Muscle of back (tissue), 13 donors: ENCODE measurements at places on chromosomes 16 and 17.
A peak's percentile ranks its signal among the peaks of the same experiment; 100 is the strongest.

DNA sequence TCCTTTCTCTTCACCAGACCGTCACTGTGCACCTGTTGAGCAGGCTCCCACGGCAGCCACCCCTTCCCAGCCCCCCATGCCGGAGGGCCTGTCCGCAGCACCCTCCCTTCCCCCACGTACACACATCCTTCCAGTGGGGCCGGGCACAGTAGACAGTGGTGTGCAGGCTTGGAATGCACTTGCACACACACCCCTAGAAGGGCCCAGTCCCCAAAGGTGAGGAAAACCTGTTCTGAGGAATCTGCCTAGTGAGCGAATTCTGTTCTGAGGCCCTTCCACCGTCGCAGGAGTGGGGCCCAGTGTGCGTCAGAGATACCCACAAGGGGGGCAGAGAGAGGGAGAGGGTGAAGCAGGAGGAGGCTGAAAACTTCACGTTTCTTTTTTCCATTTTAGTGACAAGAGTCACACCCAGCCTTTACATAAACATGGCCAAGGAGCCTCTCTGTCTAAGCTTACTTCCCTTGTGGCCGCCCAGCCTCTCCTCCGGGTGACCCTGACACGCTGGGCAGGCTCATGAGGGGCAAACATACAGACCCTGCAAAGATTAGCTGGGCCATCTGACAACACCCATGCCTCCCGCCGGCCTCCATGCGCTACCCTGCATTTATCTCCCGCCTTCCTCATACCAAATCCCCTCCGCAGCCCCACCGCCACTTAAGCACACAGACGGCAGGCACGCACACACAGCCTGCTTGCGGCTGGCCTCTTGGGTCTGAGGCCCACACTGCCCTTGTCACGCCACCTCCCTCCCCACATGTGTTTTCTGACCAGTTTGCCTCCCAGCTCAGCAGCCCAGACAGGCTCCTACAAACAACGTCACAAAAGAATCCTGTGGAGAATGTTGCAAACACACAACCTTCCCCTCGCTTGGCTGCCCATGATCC is 1.8 kb downstream of the ZBTB4 start:
- DNase-seq: no peak

GRCh38 chr16:23847948-23848347 is 12.2 kb downstream of the PRKCB start:
- DNase-seq: no peak

DNA sequence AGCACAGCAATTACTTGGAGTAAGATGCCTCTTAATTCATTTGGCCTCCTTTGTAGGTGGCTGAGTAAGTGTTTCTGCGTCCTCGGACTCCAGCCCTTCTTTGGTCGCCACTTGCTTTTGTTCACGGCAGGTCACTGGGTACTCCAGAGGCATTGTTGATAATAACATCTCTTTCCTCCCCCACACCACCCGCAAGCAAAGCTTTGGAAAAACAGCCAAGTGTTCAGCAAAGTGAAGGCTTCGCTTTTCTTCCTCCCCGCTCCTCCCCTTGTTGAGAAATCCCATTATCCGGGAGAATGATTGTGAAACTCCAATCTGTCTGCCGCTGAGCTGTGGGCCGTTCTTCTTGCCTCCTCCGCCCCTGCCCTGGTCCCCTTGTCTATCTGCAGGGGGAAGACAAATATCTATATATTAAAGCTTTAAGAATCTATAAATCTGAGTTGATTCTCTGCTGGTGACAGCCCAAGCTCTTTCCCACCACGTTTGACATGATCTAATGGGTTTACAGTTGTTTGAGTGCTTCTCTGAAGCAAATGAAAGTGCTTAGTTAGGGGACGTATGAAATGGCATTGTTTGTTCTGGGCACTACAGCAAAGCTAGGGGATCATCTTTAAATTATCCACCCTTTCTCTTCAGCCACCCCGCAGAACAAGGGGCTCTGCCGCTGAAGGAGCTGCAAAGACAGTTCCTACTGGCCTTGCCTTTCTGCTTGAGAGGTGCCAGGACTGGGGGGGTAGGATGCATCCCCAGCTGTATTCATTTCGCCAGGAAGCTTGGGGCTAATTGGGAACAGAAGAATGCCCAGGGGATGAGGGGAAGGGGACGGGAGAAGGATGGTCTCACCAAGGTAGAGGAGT is 167.1 kb downstream of the CCDC182 start:
- no peak for DNase-seq

- no peak for DNase-seq
Observed at GRCh38 chr16:58430718-58431117, 38.4 kb downstream of the GINS3 start.

GRCh38 chr17:30965686-30966085 is 5.2 kb upstream of the RNF135 start:
- DNase-seq: no peak

DNA sequence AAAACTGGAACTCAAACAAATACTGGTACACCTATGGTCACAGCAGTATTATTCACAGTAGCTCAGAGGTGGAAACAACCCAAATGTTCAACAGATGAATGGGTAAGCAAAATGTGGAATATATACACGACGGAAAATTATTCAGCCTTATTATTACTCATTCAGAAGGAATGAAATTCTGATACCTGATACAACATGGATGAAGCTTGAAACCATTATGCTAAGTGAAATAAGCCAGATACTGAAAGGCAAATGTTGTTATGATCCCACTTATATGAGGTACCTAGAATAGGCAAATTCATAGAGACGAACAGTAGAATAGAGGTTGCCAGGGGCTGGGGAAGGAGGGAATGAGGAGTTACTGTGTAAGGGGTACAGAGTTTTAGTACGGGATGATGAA is 27.1 kb upstream of the MYLK3 start:
- no peak for DNase-seq

DNA sequence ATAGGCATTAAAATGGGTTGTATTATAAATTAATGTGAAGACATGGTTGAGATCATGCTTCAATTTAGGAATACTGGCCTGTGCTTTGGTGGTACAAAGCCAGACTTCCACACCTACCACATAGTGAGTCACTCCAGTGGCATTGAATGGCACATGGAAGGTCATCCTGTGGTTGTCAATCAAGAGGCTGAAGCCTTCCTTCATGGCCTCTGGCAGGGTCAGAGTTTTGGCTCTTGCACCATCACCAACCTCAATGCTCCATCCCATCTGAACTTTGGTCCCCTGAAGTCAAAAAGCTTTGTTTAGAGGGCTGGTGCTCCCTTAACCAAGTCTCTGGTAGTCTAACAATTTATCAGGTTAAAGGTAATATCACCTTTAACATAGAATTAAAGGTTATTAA is 6.1 kb downstream of the ZP2 start:
- DNase-seq: no peak

- no peak for DNase-seq
Observed at GRCh38 chr17:6779411-6779810, 3.4 kb downstream of the FBXO39 start.

DNA sequence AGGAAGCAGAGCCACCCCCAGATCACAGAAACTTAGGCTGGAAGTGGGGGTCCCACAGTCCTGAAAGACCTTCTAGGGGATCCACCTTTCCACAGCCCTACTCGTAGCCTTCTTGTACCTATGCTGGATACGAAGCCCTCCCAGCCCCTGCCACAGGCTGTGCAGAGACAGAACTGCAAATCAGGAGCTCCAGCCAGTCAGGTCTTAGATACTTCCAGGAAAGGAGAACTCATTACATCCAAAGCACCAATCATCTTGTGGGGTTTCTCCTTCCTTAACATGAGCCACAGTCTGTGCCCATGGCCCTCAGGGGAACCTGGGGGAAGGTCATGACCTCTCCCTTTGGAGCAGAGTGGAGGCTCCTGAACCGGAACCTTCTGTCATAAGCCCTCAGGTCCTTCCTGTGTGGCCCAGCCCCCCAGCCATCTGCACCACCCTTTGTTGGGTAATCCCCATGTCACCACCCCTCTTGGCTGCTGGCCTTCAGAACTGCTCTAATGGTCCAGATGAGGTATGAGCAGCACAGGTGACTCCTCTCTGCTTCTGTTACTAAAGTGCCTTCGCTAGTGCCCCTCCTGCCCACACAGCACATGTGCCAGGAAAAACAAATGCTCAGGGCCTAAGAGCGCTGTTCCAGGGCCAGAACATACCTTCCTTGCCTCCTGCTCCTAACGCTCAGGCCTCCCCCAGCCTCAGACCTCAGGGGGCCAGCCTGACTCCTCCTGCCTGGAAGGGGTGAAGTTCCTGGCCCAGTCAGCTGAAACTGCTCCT is 14.6 kb downstream of the SRCIN1 start:
- DNase-seq: no peak

- no peak for DNase-seq
Observed at GRCh38 chr16:77271532-77272426, 72.6 kb downstream of the SYCE1L start.

DNA sequence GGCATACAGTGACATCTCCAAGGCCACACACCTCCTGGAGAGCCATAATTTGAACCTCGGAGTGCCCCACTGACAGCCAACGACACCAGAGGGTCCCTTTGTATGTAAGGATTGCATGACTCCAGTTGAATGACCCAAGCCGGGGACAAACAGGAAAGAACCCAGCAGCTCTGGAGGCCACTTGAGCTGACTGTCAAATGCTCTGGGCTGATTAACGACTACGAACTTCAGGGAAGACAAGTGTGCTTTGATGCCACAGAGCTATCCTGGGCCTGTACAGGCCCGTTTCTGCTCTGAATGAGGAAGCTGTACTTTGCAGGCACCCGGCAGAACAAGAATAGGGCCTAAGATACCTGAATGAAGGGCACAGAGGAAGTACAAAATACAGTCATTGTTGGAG is 404.6 kb downstream of the SLC39A11 start:
- no peak for DNase-seq

DNA sequence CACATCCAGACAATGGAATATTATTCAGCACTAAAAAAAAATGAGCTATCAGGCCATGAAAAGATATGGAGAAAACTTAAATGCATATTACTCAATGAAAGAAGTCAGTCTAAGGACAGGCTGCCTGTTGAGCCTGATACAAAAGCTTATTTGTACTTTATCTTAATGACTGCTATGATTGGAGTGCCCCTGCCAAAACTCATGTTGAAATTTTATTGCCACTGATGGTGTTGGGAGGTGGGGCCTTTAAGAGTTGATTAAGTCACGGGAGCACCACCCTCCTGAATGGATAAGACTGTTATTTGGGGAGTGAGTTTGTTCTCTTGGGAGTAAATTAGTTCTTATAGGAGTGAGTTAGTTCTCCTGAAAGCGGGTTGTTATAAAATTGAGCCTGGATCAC is 9.9 kb downstream of the C17orf67 start:
- no peak for DNase-seq

- DNase-seq: no peak
Observed at GRCh38 chr17:69916761-69917160, 158.3 kb upstream of the KCNJ16 start.

- no peak for DNase-seq
Observed at GRCh38 chr17:251531-251930, 70.1 kb upstream of the DOC2B start.

GRCh38 chr16:85266857-85267256 is 154.6 kb upstream of the CIBAR2 start:
- no peak for DNase-seq

GRCh38 chr17:81621494-81622130 is 15.3 kb downstream of the NPLOC4 start:
- no peak for DNase-seq

DNA sequence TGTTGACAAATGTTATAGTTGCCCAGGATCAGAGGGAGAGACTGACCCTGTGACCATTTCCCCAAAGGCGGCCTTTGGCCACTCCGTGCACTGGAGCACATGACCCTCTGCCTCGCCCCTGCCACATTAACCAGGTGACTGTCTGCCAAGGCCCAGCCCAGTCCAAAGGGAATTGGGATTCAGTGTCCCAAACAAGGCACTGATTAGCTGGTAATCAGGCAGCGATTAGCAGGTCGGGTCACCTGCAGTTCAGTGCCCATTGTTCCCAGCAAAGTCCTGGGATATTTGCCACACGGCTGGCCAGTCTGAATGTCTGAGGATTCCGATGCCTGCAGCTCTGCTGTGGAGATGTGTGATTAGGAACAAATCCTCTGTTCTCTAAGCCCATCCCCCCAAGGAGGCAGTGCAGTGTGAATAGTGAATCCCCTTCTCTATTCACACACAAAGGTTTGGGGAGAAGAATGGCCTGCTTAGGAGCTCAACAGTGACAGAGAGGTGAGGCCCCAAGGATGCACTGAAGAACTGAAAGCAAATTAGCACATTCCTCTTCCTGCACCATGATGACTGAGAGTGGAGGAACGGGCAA is 123.1 kb upstream of the MAF start:
- no peak for DNase-seq

- no peak for DNase-seq
Observed at GRCh38 chr17:44071198-44071520, 624 bp downstream of the G6PC3 start.

DNA sequence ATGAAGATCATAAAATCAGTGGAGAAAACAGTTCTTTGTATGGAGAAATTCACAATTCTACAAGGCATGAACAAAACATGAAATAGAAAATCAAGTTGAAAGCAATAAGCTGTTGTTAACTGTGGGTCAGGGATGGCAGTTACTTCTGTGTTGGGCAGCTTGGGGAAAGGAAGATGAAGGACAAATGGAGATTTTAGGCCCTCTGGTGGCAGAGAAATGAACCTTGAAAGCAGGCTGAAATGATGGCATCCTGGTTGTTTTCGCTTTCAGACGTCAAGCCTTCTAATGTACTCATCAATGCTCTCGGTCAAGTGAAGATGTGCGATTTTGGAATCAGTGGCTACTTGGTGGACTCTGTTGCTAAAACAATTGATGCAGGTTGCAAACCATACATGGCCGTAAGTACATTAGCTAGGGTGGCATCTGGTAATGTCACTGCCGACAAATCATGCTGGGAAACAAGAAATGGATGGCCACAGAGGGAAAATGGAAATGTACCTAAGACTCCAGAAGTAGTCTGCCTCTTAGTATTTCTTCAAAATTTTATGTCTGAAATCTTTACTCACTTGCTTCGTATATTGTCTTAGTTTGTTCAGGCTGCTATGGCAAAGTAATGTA is 108.9 kb downstream of the MAP2K6 start:
- peak; percentile 65 for DNase-seq

DNA sequence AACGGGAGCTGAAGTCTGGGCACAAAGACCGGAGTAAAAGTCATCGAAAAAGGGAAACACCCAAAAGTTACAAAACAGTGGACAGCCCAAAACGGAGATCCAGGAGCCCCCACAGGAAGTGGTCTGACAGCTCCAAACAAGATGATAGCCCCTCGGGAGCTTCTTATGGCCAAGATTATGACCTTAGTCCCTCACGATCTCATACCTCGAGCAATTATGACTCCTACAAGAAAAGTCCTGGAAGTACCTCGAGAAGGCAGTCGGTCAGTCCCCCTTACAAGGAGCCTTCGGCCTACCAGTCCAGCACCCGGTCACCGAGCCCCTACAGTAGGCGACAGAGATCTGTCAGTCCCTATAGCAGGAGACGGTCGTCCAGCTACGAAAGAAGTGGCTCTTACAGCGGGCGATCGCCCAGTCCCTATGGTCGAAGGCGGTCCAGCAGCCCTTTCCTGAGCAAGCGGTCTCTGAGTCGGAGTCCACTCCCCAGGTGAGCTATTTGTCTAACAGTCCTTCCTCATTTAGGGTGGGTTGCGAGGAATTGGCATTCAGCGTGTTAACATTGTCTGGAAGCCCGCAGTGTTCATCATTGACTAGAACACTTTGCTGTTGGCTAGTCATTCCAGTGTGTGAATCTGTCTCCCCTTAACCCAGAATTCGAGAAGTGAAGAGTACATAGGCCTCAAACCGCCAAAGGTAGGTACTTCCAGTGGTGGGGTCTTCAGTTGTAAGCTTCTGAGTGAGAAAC is 1.5 kb downstream of the CDK12 start:
- DNase-seq: peak; percentile 2
